ENCODE measurements at places on chromosomes 7 and 10. TPM values are rescaled to one million over a fixed set of nuclear protein-coding genes. Genes with fewer than 3 reads are reported as not detected.

Gene PLAC9
- total RNA-seq = not detected

Gene TBC1D12
- total RNA-seq = 5.1 TPM

Gene GFRA1
- total RNA-seq = 347 TPM

Gene PTPRZ1
- 11.4 TPM for total RNA-seq

Gene NPY4R
- not detected for total RNA-seq

Gene PNLIPRP2
- not detected for total RNA-seq

Gene C10orf105
- not detected for total RNA-seq

Gene ZNF804B
- 0.10 TPM for total RNA-seq

Gene LARP4B
- total RNA-seq = 65.6 TPM

Gene EIF3B
- 136 TPM for total RNA-seq

Gene FKBP6
- not detected for total RNA-seq

Gene MYOZ1
- total RNA-seq = 0.64 TPM

Gene CALML3
- not detected for total RNA-seq

Gene C10orf143
- total RNA-seq = 0.96 TPM

Gene TRIM73
- 11.2 TPM for total RNA-seq

Gene TMEM213
- not detected for total RNA-seq

Gene DLG5
- 35.5 TPM for total RNA-seq

Gene GPAM
- 13.8 TPM for total RNA-seq

Gene RPEL1
- total RNA-seq = not detected

Gene PON1
- 1.1 TPM for total RNA-seq

Gene RHOBTB1
- total RNA-seq = 14.4 TPM

Gene HGF
- not detected for total RNA-seq

Gene SAMD9
- total RNA-seq = not detected

Gene TNKS2
- total RNA-seq = 60.4 TPM

Gene TET1
- total RNA-seq = 31.6 TPM

Gene GDF10
- total RNA-seq = not detected

Gene ADAM22
- 91.9 TPM for total RNA-seq

Gene SLC37A3
- total RNA-seq = 84.5 TPM

Gene NANOS1
- total RNA-seq = 34.0 TPM

Gene TFR2
- 5.1 TPM for total RNA-seq

Gene TUBAL3
- not detected for total RNA-seq

Gene CLRN3
- not detected for total RNA-seq

All from glutamatergic neuron (in vitro differentiated cells).